ENCODE measurements at places on chromosomes 5 and 9. TPM values are rescaled to one million over a fixed set of nuclear protein-coding genes. Genes with fewer than 3 reads are reported as not detected.
A peak's percentile ranks its signal among the peaks of the same experiment; 100 is the strongest.

Gene TOR4A
- 9.7 TPM for total RNA-seq

Gene SLC6A7
- not detected for total RNA-seq

Gene SUSD3
- 0.54 TPM for total RNA-seq

Gene CARD9
- total RNA-seq: 0.36 TPM

Gene IL5
- total RNA-seq: not detected

Gene PFN3
- total RNA-seq: not detected

Gene FOXD4L3
- not detected for total RNA-seq

Gene PCDHA10
- under 0.01 TPM for total RNA-seq

Gene ISL1
- total RNA-seq: not detected

Gene PCDHGB6
- total RNA-seq: 2.8 TPM

Gene PCDHGB1
- total RNA-seq: 3.3 TPM

GRCh38 chr9:26296910-26297572 is 595.6 kb downstream of the CAAP1 start:
- no peak for DNase-seq

- DNase-seq: no peak
These were observed 136.3 kb downstream of the TENT4A start for GRCh38 chr5:6849316-6850105.

DNA sequence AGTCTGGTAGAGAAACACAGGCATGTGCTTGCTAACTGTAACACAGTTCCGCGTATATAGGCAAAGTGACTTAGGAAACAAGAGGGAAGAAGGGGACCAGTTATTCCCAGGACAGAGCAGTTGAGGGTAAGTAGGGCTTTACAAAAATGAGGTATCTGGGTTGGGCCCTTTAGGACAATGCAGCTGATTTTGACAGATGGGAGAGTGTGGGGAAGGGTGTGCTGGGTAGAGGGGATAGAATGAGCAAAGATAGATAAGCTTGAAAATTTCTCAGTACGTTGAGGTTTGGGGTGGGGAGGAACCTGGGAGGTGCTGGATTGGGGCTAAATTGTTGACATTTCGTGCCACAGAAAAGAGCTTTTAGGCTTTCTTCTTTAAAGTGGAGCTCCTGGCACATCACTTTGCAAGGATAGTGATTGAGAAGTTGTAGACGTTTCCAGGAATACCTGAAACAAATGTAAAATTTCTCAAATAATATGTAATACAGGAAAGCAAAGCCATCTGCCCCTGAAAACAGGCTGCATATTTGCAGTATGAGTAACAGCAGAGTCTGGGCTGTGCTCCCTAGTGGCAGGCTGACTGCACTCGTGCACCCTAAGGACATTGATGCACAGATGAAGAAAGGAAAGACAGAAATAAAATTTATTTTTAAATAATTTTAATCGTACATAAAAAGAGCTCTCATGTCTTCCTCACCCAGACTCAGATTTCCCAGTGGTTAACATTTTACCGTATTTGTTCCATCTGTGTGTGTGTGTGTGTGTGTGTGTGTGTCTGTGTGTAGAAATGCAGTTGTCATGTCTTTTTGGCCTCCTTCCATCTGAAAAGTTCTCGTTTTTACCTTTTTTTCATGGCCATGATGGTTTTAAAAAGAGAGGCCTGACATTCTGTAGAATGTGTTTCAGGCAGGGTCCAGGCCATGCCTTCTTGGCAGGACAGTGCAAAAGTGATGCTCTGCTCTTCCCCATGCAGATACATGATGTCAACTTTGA is 144.9 kb upstream of the DMRT1 start:
- DNase-seq: peak; percentile 76

- DNase-seq: no peak
These were observed 46.8 kb upstream of the HAND1 start for GRCh38 chr5:154524859-154525258.

- DNase-seq: no peak
These were observed 7.2 kb upstream of the DNAJB5 start for GRCh38 chr9:34982361-34982760.

- no peak for DNase-seq
These were observed 149.2 kb downstream of the CEP120 start for GRCh38 chr5:123273984-123274383.

- peak; percentile 85 for DNase-seq
These were observed 93.7 kb upstream of the DAB2 start for GRCh38 chr5:39518516-39518915.

DNA sequence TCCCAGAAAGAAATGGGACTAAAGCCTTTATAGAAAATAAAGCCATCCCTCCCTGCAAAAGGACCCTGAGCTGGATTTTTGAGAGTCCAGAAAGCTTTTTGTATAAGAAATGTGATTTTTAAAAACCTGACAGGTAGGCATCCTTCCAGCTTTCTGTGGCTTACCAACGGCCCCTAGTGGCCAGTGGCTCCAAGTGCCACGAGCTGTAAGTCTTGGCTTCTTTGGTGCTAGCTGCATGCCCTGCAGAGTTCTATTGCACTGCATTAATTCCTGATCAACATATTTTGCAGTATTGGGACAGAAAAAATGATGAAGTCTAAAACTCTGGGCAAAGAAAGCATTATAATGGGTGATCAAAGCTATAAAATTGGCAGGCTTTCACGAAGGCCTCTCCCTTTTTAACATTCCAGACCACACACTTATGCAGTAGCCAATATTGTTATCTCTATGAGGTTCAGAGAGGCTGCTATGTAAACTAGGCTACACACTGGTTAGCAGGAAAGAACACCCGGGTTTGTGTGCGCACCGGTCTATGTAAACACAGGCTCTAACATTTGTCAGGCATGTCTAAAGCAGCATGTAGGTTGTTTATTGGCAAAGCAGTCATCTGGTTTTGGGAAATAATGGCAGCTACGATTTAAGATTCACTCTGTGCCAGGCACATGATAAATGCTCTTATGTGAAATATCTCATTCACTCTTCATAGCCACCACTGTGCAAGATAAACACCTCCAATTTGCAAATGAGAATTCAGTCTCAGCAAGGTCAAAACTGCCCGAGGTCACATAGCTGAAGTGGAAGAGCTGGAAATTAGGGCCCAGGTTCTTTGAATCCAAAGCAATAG is 55.2 kb downstream of the NMUR2 start:
- peak; percentile 14 for DNase-seq

DNA sequence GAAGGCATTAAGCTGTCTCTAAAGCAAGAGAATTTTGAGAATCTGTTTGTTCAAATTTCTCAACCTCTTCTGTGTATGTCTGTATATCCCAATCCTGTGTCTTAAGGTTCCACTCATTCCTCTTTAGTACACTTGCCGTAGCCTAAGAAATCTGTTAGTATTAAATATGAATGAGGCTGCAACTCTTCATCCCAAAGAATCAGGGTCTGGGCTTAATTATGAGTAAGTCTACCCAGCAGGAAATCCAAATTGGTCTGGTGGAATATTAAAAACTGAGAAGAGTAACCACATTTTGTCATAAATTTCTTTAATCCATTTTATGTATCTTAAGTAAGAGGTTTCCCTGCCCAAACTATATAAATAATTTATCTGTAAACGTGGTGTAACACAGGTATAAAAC is 1171.2 kb downstream of the CDH12 start:
- DNase-seq: no peak

GRCh38 chr9:34047864-34048726 is 592 bp downstream of the UBAP2 start:
- no peak for DNase-seq

DNA sequence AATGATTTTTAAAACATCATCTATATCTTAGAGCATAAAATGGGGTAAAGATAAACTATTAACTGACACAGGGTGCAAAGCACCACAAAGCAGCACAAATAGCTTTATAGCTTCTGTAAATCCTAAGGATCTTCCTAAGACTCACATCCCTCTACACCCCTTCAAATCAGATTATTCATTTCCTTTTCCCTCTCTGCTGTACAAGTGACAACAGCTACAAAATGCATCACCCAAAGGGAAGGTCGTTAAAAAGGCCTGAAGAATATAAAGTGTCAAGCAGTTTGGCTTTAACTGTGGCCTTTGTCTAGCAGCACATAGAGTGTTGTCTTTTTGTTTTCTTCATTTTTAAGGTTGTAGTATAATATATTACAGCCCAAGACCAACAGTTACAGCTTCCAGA is 422.1 kb downstream of the PDE4D start:
- DNase-seq: no peak

DNA sequence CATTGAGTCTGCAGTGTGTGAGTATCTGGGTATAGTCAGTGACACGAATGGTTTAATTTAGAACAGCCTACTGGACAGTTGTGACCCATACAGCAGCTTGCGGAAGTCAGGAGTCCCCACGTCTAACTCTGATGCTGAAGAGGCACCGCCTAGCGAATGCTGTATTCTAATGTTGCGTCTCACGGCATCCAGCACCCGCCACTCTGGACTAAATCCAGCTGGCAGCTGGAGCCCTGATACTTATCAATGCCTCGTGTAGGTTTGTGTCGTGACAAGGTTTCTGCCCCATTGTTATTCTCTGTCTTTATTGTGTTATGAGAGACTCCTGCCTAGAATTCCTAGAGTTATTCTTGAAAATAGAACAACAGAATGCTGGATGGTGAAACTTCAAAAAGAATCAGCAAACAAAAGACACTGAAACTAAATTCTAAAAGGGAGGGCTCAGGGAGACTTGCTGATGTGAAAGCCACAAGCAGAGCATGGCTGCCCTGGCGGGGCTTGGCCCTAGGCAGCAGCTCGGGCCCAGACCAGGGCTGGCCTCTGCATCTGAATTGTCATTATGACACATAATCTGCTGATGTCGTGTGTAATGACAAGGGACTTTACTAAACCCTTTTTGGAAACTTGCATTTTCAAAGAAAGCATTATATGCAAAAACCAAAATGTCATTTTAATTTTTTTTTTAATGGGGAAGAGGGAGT is 123.5 kb upstream of the ICE1 start:
- DNase-seq: no peak

DNA sequence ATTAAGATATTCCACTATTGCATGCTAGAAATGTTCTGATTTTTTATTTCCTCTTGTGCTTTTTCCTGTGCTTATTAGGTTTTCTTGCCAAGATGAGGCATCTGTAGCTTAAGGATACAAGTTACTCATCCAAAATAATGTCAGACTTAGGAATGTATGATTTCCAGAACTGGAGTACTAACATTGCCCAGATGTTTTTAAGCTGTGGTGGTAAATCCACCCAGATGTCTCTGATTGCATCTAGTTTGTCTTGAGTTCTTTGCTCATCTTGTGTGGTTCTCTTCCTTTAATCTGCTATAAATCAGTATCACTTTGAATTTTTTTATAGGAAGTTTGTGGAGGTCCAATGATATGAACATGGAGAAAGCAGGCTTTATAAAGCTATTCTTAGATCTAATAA is 337.5 kb upstream of the ZNF608 start:
- DNase-seq: peak; percentile 93

DNA sequence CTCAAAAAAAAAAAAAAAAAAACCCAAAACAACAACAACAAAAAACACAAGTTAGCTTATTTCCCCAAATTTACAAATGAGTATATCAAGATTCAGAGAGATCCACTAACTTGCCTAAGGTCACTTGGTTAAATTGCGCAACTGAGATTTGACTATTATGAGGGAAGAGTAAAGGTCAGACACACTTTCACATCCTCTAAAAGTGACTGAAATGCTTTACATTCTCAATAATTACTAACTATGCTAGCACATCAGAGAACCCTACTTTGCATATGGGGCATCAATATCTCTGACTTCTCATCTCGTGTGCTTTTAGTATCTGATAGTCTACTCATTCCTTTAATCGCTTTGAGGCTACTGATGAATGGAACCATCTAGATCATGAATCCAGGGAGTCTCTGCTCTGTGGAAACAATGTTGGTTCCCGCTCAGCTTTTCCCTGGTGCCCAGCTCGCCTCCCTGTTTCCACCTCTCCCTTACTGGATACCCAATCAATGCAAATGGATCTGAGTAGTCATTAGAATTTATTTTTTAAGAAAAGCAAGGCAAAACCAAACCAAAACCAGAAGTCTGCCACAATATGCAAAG is 182.1 kb upstream of the TRIM32 start:
- no peak for DNase-seq

GRCh38 chr9:114467226-114467750 is 38.0 kb downstream of the WHRN start:
- DNase-seq: no peak

DNA sequence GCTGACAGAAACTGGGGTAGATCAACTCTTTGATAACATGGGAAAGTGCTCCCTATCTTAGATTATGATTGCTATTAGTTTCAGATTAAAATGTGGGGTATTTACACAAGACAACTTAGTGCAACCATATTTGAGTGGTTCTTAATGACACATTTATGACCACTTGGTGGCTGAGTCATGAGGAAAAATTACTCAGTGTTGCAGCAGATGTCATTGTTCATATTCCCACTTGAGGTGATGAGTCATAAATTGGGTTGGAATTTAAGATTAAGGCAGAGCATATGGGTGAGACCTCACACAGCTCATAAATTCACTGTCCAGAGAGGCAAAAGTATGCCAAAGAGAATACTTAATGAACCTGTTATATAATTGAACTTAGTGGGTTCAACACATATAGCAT is 408.3 kb downstream of the DMRT2 start:
- peak; percentile 2 for DNase-seq

GRCh38 chr5:179304466-179304865 is 40.8 kb downstream of the ADAMTS2 start:
- DNase-seq: peak; percentile 97

GRCh38 chr9:69118656-69119055 is 55.4 kb upstream of the TJP2 start:
- no peak for DNase-seq

DNA sequence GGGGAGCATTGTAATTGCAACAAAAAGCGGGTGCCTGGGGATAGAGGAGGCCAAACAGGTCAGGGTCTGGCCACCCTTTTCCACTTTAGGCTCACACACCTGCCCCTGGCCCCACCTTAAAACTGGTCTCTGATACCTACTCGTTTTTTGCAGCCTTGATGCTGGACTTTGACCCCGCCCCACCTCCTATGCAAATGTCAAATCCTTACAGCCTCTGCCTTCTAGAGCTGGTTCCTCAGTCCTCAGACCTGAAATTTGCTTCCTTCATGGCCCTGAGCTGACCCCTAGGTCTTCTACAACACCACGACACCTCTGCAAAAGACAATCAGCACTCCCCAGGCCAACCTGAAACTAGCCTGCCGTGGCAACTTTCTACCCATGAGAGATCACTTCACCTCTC is 37.7 kb downstream of the SMIM23 start:
- no peak for DNase-seq

DNA sequence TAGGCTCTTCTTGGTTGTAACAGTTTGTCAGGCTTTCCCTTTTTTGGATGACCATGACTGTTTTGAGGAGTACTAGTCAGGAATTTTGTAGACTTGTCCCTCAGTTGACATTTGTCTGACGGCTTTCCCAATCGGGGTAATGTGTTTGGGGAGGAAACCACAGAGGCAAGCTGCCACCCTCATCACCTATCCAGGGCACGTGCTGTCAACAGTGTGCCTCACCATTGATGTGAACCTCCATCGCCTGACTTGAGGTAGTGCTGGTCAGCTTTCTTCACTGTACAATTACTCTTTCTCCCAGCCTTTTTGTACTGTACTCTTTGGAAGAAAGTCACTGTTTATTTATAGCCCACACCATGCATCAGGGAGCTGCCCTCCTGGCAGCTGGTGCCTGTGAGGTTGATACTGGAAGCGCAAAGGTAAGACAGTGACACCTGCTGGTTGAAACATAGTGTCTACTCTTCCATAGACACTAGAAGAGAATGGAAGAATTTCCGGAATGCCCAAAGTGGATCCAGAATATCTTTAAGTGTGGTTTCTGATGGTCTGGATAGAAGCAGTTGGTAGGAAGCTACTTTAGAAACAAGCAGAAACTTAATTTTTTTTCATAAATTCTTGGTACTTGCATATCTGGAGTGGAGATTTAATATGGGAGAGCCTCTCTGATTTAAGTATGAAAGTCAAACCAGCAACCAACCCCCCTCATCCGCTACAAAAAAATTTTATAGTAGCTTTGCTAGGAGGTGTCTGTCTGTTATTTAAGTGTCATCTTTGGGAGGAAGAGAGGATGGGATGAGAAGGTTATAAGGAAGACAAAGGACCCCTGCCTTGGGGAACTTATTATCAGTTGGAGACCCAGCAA is 69.3 kb downstream of the SNX30 start:
- peak; percentile 85 for DNase-seq
